Midbrain (tissue), 1 donor: ENCODE measurements at places on chromosomes 2 and 18.

DNA sequence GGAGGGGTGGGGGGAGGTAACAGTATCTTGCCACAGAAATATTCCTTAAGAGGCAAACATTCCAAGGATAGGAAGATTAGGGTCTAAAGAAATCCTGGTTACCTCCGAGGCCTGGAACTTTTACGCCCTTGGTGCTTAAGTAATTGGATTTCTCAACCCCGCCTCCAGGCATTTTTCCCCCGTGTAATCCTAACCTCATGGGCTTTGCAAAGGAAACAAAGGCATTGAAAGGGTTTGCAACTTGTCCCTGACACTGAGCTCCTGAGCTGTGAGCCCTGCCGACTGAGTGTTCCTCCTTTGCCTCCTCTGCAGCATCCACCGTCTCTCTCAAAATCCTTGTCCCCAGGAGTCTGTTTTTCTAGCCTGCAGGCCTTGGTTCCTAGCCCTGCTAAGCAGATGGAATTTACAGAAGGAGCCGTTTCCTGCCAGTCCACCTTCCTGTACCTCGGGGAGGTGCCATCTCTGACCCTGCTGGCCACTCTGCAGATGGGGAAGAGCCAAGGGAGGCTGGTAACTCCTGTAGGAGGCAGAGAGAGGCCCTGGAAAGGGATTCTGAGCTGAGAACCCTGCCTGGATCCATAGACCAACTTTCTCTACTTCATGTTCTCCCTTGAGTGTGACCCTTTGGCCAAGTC, 24.2 kb downstream of the TET3 start:
- no peak for DNase-seq

GRCh38 chr2:220335591-220335915, 708.1 kb downstream of the SLC4A3 start:
- no peak for DNase-seq

DNA sequence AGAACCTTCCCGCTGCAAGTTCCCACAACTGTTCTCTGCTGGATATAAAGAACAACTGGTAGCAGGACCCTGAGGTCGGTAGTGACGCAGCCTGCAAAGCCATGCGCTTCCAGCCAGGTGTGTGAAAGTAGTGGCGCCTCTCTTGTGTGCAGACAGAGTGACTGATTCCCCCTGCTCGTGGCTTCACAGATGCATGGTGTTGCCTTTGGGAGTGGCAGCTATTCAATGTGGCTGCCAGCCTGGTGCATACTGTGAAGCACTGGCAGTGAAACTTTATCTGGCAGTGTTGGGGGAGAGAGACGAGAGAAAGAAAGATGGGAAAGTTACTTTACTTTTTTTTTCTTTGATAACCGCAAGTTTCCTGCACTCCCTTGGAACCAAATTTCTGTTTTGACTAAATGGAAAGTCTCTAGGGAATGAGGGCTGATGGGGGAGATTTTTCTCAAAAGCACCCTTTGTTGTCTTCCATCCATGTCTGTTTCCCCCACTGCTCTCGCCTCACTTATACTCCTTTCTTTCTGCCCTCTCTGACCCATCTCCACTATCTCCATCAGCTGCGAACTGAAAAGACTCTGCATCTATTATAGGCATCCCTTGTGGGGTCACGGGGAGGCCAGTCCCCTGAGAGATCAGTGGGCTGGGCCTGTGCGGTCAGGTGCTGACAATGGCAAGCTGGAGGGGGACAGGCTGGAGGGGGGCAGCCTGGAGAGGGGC, 90.0 kb upstream of the TNP1 start:
- DNase-seq, result no peak

DNA sequence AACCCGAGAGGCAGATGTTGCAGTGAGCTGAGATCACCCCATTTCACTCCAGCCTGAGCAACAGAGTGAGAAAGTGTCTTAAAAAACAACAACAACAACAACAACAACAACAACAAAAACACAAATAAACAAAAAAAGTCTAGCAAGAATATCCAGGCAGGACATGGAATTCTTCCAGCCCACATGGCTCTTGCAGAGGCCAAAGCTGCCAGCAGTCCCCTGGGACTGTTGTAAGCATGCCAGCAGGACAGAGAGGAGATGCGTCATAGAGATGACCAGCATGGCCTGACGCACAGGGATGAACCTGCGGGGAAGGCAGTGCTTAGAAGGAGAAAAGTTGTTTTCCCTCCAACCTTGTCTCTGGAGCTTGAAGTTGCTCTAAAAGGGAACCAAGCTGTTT, 182.3 kb upstream of the PGAP1 start:
- peak; percentile 50 for DNase-seq

- no peak for DNase-seq
Observed at GRCh38 chr2:98522854-98523253, 78.2 kb downstream of the INPP4A start.

- DNase-seq, result no peak
Observed at GRCh38 chr18:2971741-2972552, 41.0 kb downstream of the LPIN2 start.

- no peak for DNase-seq
Observed at GRCh38 chr2:240994171-240994896, 4.1 kb upstream of the SNED1 start.

- DNase-seq, result no peak
Observed at GRCh38 chr2:233022561-233022960, 9.5 kb upstream of the NGEF start.

DNA sequence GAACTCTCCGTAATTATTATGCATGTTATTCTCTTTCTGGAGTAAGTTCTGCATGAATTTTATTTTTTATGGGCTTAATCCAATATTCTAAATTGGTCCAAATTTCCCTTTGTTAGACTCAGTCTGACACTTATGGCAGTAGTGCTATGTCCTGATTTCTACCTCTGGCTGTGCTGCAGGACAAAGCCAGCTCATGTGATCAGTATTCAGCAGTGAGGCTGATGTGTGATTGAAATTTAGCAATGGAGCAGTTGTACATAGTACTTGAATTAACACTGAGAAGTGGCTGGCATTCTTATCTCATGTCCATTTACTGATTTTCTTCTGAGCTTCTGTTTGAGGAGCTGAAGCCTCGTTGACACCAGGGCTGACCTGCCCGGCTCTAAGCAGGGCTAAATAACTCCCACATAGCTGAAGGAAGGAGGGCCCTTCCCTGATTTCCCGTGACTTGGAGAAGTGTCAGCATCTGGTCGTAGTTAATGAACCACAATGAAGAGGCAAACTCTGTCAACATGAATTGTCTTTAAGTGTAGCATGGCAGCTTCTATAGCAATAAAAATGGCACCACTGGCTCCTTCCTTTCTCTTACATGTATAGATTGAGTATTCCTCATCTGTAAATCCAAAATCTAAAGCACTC, 159.0 kb upstream of the RASGRP3 start:
- no peak for DNase-seq

DNA sequence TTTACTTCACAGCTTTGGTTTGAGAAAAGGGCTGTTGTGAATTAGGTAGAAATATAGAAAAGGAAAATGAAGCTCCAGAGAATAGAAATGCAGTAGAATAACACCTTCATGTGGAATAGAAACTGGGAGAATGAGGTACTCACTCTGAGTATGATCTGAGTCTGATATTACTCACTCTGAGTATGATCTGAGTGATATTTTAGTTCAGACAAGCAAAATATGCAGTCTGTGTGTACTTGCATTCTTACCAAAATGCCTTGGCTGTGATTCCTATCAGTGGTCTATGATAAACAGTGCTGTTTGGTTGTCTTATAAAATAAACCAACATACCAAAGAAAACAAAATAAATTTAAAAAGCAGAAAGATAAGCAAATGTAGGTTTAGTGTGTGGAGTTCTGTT, 487.6 kb downstream of the THSD7B start:
- no peak for DNase-seq

GRCh38 chr2:201925056-201925455, 108.6 kb upstream of the FZD7 start:
- DNase-seq, result no peak

DNA sequence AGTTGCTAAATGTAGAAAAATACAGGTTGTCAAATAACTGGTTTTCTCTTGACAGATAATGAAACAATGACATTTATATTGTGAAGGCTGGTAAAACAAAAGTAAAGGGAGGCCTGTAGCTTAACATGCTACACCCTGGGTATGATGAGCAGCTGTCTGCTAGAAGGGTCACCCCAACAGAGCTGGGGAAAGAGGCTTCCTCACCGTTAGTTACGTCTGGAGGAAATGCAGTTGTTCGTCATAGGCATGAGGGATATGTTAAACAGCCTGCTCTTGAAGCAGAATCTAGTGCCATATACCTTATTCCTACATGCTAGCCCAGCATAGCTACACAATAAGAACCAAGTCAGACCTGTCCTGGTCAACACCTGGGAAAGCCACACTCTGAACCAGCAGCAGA, 49.9 kb downstream of the LPIN2 start:
- DNase-seq, result no peak

- no peak for DNase-seq
Observed at GRCh38 chr2:39523308-39524044, 86.4 kb upstream of the MAP4K3 start.

DNA sequence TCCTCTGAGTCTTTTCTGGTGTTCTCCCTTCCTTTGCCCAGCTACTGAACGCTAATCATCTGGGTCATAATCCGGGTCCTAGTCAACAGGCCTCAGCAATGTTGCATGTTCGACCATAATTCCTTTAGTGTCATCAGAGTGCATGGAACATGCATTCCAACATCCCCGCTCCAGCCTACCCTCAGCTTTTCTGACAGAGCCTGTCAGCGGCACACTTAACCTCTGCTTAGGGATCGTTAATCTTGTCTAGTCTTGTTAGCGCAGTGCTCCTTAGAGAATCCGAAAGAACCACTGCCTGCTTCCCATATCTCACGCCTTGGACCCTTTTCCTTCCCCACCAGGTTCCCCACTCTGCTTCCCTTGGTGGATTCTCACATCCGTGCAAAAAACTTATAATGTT, 767.9 kb upstream of the ID2 start:
- DNase-seq, result no peak

- DNase-seq, result no peak
Observed at GRCh38 chr2:239466755-239467271, 66.0 kb upstream of the HDAC4 start.

DNA sequence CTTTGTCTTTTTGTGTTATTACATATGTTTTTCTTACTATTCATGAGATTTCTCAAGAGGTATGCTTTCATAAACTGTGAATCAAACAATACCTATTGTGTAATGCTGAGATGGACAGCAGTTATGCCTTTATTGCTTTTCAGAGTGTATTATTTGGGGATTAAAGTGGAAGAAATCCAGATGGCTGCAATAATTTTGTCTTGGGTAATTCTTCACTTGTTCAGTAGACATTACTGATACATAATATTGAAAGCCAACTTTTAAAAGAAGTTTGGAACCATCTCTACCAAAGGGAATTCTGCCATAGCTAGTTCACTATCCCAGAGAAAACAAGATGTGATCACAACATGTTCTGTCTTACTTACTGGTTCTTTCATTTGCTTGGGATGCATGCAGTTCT, 253.4 kb upstream of the ZSWIM2 start:
- no peak for DNase-seq

DNA sequence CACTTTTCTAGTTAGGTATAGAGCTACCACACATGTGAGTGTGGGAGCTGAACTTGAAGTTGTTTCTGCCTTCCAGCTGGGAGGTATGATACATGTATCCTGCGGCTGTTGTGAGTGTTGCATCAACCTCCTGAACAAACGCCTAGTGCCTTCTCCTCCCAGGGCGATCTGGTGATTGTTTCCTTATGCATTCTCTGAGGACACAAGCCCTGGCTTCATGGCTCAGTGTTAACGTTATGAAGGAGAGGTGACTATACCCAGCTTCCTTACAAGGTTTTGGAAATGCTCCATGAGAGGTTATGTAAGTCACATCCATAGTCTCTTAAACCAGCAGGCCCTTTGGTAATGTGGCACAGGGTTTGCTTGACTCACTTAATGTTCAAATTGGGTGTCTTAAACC, 64.9 kb downstream of the SPRED2 start:
- DNase-seq, result no peak

DNA sequence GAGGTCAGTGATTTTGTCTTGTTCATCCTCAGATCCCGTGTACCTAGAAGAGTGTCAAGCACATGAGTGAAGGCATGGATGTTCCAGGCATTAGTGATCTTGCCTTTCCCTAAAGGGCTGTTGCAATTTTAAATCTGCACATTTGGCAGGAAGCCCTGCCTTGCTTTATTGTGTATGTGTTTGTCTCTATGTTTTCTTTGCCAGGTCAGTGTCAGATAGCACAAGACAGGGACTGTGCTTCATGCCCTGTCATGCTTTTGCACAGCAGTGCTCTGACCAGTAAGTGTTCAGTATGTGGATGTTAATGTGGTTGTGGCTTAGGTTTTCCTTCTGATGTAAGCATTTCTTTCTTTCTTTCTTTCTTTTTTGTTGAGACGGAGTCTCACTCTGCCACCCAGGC, 131.5 kb downstream of the RGPD3 start:
- DNase-seq, result no peak

DNA sequence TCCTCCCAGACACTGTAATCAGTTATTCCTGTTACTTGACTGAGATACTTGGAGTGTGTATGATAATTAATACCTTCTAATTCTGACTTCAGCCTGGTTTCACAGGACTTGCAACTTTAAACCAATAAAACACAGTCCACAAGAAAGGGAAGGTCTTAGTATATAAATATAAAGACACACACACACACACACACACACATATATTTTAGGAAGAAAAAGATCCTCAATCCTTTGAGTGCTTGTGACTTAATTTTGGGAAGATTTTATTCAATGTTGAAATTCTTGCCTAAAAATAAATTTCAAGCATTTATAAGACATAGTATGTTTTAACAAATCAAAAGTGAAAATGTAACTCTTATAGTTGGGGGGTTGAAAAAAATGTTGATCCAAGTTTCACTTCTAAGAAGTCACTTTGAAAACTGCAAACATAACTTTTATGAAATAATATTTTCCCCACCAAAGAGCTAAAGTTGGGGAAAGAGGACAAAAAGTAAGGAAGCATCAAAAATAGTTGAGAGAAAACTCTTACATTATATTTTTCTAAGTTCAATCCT, 824 bp upstream of the VPS54 start:
- no peak for DNase-seq

DNA sequence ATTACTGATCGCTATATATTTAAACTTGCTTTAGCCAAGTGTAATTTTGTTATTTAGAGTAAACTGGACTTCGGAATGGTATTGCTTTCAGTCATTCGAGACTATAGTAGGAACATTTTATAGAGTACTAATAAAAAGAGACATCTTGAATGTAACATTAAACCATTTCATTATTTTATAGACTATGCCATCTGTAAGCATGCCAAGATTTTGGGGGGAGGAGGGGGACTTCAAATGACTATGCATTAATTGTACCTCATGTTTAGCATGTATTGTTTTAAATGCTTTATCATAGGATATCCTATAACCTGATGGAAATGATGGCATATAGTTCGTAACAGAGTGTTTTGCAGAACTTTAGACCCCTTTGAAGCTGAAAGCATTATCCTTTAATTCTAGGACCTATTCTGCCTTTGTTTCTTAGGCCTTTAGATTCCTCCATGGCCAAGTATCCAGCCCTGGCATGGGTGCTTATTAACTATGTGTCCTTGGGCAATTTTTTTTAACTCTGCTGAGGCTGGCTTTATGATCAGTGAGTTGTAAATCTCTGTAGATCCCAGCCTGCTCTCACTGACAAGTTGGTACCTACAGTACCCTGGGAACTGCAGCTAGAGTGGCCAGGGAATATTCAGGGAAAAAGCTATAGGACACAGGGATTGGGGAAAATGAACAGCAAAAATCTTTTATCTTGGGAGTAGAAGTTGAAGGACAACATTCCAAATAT, 93.4 kb downstream of the PARD3B start:
- no peak for DNase-seq
